GM04503 (cell line): ENCODE measurements at places on chromosomes 16 and 17.

DNA sequence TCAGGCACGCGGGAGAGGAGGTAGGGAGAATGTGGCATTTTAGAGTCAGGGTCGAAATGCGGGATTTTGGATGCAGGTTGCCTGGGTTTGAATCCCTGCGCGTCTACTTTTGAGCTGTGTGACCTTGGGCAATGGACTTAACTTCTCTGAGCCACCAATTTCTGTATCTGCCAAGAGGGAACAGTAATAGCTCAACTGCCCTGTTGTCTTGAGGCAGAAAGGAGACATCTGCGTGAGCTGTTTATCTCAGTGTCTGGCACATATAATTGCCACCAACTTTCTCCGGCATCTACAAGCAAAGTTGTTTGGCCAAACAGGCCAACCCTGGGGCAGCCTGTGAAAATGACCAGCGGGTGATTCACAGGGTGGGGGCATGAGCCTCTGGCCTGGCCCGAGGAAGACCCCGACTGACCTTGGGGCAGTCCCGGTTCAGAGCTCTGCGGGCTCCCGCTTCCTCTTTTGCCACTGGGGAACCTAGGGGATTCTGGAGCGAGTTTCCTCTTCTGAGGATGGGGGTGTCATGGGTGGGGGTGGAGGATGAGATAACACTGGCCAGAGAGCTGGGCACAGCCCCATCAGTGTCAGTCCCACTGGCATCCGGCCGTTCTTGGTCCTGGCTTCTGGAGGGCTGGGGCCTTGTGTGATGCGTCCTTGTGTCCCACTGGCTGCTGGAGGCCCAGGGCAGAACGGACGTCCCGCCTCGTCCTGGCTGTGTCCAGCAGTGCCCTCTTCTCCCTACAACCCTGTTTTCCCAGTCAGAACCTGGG is 1.3 kb downstream of the SNN start:
- DNase-seq = no peak

DNA sequence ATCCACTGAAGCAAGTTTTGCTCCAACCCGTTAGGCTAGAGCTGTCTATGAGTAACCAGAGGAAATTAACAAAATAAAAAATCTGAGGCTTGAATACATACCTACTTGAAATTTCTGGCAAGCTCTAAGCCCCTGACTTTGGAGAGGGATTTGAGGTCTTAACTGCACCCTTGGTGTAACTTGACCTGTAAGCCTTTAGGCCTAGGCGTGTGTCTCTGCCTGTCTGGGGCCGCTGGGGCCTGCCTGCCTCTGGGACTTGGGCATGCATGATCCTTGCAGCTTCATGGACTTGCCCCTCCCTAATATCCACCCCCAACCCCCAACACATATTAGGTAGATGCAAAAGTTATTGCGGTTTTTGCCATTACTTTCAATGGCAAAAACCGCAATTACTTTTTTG is 3.7 kb upstream of the CDC42EP4 start:
- no peak for DNase-seq

DNA sequence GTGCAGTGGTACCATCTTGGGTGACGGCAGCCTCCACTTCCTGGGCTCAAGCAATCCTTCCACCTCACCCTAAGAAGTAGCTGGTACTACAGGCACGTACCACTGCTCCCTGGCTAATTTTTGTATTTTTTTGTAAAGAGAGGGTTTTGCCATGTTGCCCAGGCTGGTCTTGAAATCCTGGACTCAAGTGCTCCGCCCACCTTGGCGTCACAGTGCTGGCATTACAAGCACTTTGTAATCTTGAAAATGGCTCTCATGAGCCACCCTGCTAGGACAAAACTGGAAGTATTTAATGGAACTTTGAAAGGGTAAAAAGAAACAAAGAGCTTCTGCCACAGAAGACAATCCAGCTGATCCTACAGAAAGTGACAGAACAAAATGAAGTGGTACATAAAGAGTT is 9.2 kb downstream of the SUMO2 start:
- DNase-seq = no peak

GRCh38 chr16:22077700-22078313 is 14.5 kb upstream of the VWA3A start:
- no peak for DNase-seq

- no peak for DNase-seq
Observed at GRCh38 chr17:75595284-75595919, 7.8 kb downstream of the MYO15B start.

GRCh38 chr17:21542991-21543390 is 149.3 kb upstream of the KCNJ18 start:
- DNase-seq = no peak

GRCh38 chr16:29653471-29653870 is 9.6 kb upstream of the SPN start:
- no peak for DNase-seq
